ENCODE measurements at places on chromosomes 13 and 19.

- DNase-seq = no peak
Measured at GRCh38 chr13:28356561-28357021, 138.3 kb downstream of the FLT1 start.

- no peak for DNase-seq
Measured at GRCh38 chr13:105491345-105491744, 1044.1 kb downstream of the EFNB2 start.

DNA sequence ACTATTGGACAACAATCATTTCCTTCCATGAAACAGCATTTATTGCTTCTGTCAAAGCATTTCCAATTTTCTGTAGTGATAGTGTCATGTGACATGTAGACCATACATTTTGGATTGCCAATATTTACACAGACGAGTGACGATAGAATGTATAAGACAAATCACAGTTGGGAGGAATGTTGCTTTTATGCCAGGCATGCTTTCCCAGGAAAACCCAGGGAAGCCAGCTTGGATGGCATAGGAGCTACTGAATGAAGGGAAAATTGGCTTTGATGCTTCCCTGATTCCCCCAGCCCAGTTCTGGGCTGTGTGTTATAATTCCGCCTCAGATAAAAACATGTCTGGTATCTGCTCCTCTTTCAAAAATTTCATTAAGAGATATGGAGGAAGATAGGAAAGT, 22.5 kb downstream of the SCEL start:
- DNase-seq = no peak

DNA sequence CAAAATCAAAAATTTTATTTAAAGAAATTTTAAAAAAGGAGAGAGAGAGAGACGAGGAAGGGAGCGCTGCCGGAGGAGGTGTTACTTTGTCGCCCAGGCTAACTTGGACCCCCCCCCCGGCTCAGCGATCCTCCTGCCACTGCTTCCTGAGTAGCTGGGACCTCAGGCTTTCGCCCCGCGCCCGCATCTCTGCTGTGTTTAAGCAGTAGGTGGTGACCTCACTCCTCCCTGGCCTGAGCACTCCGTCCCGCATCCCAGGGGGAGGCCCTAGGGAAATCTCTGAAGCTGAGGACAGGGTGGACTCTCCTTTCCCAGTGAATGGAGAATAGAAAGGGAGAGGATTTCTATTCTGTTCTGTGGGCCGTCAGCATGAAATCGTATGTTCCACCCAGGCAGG, 485 bp upstream of the ZNF845 start:
- no peak for DNase-seq

DNA sequence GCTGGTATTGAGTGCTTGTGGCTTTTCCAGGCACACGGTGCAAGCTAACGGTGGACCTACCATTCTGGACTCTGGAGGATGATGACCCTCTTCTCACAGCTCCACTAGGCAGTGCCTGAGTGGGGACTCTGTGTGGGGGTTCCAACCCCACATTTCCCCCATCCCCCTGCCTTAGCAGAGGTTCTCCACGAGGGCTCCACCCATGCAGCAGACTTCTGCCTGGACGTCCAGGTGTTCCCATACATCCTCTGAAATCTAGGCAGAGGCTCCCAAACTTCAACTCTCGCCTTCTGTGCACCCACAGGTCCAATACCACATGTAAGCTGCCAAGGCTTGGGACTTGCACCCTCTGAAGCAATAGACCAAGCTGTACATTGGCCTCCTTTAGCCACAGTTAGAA, 25.3 kb upstream of the ZSCAN18 start:
- no peak for DNase-seq

GRCh38 chr19:51000426-51000825, 978 bp downstream of the KLK8 start:
- DNase-seq = no peak

DNA sequence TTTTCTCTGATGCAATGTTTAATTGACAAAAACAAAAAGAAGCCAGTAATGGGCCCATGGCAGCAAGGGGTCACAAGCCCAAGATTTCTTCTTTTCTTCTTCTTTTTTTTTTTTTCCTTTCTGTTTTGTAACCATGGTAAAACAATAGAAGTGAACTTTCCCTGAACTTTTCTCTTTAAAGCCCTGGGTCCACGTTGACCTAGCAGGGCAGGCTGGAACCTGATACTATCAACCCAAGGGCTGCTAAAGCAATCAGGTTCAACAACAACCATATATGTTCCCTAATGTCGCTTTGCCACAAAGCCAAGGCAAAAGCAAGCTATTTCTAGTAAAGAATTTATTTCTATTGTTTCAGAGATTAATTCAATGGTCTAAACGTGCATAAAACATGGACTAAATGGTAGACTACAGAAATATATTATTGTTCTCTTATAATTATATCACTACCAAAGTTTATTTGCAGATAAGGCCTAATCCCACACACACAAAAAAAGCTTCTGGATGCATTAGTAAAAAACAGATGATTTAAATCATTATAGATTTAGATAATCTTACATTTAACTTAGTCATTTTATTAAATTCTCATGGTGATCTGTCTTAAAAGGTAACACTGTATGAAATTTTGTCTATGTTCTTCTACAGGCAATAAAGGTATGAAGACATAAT, 153.9 kb downstream of the DACH1 start:
- no peak for DNase-seq

DNA sequence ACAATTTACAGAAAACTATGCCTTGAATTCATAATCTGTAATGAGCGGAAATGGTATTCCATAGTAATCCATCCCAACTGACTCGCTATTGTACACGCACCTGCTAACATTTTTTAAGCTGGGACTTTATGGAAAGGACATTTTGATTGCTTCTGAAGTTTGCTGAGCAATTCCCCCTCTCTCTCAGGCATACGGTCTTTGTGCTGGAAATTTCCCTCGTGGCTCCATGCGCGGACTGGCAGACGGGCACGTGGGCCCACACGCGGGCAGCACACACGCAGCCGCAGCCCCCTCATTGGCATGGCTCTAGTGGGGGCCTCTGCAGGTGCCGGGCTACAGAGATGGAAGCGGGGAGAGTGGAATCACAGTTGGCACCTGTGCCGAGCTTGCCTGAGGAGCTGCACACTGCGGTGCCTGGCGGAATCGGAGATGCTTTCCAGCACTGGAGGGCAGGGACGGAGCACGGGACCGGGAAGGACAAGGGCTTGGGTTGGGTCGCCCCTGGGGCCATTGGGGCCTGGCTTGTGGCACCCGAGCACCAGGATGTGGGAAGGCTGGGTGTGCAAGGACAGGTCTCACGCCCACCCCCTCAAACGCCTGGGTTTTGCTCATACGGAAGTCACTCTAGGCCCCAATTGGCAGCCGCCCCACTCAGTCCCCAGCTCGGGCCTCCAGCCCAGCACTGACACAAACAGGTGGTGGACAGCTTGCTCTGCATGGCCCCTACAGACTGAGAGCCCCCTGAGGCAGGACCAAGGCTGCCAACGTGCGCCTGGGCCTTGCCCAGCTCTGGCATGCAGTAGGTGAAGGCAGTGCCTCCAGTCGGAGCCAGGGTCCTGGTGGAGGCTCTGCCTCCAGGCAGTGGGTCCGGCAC, 30.2 kb upstream of the CCNE1 start:
- no peak for DNase-seq

GRCh38 chr13:42762917-42763316, 18.5 kb upstream of the FAM216B start:
- DNase-seq = peak; percentile 55

- DNase-seq = no peak
Measured at GRCh38 chr13:85068231-85068630, 731.0 kb downstream of the SLITRK6 start.

DNA sequence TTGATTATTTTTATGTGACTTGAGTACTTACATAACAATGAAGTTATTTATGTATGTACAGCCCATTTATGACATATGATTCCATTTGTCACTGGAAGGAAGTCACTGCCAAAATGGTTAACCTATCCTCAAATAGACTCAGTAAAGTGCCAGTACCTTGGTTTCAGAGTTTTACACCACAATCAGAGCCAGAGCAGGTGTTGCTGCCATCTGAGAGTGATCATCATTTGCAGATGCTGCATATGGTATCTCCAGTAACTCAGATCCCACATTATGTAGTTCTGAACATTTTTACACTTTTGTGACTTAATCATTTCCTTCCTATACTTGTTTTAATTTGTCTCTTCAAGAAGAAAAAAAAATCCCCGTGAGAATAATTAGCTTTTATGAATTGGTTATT, 313.3 kb downstream of the HS6ST3 start:
- no peak for DNase-seq

DNA sequence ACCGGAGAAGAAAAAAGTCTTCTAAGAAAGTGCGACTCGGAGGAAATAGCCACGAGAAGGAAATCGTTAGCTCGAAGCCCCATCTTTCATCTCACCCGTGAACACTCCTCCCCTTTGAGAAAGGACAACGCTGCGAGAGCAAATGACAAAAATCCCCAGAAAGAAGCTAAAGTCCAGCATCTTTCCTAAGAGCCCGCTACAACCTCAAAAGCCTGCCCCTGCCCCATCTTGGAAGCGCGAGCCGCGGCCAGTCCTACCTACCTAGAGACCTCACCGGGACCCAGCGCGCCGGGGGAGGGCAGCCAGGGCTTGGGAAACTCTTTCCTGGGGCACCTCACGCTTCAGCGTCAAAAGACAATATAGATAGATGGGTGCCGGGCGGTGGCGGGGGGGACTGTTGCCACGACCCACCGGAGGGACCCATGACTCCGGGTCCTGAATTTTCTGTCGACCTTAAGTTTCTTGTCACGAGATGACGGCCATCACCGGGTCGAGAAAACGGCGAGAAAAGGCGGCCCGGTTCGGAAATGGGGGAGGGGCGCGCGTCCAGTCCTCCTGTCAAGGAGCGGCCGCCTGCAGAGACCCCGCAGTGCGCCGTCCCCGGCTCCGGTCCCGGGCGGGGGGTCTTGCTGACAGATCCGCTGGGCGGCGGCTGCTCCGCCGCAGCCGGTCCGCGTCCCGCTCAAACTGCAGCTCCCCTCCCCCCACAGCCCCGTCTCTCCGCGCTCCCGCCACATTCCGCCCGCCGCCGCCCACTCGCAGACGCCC, 65.9 kb downstream of the KCNRG start:
- DNase-seq = no peak

DNA sequence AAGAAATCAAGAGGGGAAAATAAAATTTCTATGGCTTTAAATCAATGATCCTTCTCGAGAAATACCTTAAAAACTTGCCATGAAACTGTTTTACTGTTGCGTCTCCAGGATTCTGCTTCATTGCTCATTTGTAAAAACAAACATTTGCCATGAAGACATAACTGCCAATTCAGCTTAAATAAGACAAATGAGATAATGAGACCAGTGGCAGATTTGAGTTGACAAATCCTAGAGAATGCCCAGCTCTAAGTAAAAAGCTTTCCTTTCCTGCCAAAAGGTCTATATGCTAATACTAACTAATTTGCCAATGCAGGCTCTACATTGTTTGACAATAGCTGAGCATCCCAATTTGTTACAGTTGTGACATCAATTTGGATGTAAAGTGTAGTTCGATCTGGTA, 400.5 kb upstream of the PCDH9 start:
- DNase-seq = no peak

DNA sequence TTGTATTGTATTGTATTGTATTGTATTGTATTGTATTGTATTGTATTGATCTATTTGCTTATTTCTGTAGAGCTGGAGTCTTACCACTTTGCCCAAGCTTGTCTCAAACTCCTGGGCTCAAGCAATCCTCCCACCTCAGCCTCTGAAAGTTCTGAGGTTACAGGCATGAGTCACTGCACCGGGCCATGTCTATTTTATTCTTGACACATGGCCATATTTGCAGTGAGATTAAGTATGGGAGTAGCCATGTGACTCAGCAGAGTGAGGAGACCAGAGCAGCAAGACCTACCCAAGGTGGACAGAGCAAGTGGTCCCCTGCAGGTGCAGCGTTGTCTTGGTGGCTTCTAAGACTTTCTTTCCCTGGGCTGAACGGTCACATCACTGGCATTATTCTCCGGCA, 49.1 kb upstream of the UBAC2 start:
- peak; percentile 80 for DNase-seq

DNA sequence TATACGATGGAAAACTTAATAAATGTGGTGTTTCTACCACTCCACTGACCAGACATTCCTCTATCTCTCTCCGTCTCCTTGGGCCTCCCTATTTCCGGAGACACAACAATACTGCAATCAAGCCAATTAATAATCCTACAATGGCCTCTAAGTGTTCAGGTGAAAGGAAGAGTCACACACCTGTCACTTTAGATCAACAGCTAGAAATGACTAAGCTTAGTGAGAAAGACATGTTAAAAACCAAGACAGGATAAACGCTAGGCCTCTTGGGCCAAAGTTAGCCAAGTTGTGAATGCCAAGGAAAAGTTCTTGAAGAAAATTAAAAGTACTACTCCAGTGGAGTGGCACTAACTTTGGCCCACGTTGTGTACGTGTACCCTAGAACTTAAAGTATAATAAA, 22.5 kb downstream of the ZDHHC20 start:
- no peak for DNase-seq

DNA sequence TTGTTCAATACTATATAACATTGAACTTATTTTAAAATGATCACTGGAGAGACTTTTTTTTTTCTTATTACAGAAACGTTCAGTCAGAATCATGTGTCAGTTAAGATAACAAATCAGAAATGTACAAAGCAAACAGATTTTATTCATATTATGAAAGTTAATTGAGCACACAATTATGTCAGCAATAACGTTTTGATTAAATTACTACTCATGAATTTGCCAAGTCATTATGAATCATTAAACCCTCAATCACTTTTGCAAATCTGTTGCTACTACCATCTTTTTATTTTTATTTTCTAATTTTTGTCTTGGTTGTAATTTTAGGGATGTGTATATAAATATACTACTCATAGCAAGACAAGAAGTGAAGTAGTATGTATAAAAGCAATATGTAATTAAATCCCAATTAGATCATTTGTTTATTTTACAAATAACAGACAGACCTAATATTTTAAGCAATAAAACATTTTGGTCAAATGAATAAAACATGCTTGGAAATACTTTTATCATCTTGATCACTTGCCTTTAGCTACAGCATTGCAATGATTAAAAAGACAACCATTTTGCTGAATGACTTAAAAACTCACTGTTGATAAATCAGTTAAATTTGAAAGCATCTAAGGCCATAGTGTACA, 893.4 kb upstream of the MIR17HG start:
- DNase-seq = no peak

DNA sequence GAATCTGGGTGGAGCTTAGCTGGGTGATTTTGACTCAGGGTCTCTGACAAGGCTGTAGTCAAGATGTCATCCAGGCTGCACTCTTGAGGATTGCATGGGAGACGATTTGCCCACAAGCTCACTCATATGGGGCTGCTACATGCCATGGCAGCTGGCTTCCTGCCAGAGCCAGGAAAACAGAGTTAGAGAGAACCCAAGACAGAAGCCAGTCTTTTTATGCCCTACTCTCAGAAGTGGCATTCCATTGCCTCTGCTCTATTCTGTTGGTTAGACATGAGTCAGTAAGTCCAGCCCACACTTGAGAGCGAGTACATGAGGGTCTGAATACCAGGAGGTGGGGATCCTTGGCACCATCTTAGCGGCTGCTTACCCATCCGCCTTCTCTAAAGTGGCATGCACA, 9.5 kb downstream of the POLR1D start:
- DNase-seq = no peak

GRCh38 chr19:45195764-45196163, 17.2 kb downstream of the BLOC1S3 start:
- peak; percentile 39 for DNase-seq
